Bone marrow (tissue), 2 donors: ENCODE measurements at places on chromosomes 2 and 18.

GRCh38 chr2:109736177-109736827 lies 57.8 kb upstream of the RGPD5 start:
- DNase-seq, result no peak

GRCh38 chr2:118473846-118474540 lies 373.5 kb downstream of the EN1 start:
- DNase-seq, result no peak

GRCh38 chr2:177758591-177759371 lies 313.8 kb downstream of the PDE11A start:
- DNase-seq, result no peak

DNA sequence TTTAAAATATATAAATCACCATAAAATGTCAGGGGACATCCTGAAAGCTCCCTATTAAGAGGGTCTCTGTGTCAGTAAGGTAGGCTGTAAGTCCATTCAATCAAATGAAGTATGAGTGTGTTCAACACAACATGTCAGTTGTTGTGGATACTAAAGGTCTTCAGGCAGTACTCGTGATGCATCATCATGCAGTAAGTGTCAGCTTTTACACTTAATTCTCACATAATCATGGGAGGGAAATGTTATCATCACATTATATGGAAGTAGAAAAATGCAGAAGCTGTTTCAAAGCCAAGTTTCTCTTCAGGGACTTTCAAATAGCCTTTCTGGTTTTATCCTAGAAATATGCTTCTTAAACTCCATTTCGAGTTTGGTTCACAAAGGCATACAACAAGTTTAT lies 477.1 kb upstream of the ID2 start:
- DNase-seq, result no peak

DNA sequence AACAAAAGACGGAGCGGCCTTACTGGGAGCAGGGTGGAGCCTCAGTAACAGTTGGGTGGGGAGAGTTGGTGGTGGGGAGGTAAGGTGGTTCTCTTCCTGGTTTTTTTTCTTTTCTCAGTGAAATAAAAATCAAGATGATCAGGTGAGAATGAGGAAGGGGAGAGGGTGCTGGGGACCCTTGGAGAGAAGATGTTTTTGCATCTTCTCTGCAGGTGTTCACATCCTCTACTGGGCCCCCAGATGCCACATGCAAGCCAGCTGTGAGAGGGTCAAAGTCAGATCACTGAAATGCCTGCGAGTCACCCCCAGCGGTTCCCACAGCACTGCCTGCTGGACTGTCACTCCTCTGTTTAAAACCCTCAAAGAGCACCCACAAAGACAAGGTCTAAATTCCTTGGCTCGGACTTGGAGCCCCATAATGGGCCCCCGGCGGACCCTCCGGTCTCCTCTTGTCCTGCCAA lies 69.8 kb upstream of the FHL2 start:
- DNase-seq, result no peak

- no peak for DNase-seq
Observed at GRCh38 chr18:5146093-5146492, 51.0 kb downstream of the AKAIN1 start.

- no peak for DNase-seq
Observed at GRCh38 chr18:49499046-49499637, 12.1 kb upstream of the C18orf32 start.

- no peak for DNase-seq
Observed at GRCh38 chr2:57920342-57920939, 126.2 kb upstream of the VRK2 start.

DNA sequence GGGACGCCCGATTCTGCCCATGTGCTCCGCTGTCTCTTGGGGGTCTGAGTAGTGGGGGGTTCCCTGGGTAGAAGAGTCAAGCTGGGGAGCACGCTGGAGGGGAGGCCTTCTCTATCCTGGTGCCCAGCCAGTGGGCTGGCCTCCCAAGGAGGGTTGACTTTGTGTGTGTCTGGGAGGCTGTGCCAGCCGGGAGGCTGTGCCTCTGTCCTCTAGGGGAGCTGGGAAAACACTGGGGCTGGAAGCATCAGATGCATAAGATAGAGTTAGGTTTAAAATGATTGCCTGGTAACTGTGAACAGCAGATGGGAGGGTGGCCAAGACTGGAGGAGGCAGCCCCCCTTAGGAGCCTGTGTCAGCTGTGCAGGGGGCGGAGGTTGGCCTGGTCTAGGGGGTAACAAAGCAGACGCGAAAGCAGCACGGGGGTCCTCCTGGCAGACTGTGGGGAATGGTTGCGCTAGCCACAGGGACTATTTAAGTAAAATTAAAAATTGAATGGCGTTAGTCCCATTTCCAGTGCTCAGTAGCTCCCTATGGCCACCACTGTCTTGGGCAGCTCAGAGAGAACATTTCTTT lies 1.3 kb downstream of the ING5 start:
- DNase-seq, result no peak

- peak; percentile 96 for DNase-seq
Observed at GRCh38 chr18:45106331-45106774, 425.7 kb downstream of the SETBP1 start.

DNA sequence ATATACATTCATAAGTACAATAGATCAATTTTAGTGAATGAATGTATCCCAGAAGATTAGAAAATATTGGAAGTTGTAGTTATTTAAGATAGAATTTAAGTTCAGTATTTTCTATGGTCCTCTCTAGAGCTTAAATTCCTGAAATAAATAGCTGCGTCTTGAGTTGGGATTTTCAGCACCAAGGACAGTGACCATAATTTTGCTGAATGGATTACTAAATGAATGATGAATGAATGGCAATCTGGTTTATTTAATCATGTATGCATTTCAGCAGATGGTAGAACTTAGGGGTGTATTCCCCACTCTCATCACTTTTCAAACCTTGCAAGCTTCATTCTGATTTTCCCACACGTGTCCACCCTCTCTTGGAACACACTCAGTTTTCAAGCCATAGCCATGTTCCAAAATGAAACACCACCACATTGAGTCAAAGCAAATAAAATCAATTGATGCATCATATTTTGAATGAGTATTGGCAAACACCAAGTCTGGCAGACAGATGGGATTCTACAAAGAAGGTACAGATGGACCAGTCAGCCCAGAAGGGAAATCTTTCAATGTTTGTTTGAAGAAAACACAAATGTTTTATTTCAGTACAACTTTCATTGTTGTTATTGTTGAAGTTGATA lies 362.2 kb upstream of the NXPH2 start:
- no peak for DNase-seq

DNA sequence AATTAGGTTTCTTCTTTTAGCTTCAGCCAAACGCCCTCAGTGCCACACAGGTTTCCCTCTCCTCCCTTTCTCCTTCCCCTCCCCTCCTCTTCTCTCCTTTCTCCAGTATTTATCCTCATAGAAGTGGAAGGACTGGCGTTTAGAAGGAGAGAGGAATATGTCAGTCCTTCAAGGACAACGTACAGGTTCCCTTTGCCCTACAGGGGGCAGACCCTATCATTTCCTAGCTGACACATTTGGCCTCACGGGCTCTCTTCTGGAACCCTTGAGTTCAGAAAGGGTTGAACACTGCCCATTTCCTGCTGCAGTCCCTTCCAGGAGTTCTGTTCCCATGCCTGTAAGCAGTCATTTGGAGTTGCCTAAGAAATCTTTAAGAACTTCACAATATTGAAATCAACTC lies 46.1 kb downstream of the CDCA7 start:
- DNase-seq, result peak; percentile 3

- no peak for DNase-seq
Observed at GRCh38 chr2:224630659-224631550, 45.7 kb upstream of the CUL3 start.
